ENCODE measurements at places on chromosomes 4 and X.

DNA sequence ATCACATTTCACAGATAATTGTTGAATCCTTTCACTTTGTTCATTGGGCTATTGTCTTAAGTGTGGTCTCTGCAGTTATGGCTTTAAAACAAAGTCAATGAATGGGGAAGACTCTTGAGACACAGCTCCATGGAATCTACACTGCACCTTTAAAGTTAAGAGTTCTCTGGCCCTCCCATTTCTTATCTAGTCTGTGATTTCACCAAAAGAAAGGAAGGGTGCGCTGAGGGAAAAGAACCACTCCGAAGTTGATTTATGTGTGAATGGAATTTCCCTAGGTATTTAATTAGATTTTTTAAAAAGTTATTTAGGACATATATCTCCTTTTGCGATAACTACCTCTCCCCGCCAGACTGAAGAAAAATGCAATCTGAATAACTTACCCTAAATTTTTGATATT lies 2.5 kb downstream of the SEPTIN11 start:
- no peak for DNase-seq

DNA sequence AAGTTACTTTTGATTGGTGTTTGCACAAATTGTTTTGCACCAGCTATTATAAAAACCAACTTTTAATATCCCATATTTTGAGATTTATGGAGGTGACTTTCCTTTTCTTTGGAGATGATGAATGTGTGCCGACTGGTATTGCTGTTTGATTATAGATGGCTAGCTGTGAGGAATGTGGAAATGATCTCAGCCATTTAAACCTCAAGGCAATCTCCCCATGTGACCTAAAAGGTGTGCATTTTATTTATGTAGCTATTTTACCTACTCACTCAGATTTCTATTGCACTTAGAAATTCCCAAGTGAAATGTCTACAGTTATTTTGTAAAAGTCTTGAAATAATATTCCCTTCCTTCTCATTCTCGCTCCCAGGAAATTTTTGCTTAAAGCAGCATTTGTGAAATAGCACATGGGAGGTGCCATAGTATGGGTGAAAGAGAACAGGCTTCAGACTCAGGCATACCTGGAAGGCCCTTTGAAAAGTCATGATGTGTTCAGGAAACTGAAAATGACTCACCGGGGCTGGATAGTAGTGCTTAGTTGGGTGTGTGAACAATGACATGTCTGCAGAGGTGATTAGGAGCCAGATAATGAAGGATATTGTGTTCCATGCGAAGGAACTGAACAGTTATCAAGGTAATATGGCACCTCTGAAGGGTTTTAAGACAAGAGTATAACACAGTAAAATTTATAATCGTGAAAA lies 247.6 kb downstream of the CBLL2 start:
- DNase-seq: no peak

GRCh38 chr4:40992472-40993295 lies 221.7 kb downstream of the APBB2 start:
- peak; percentile 76 for DNase-seq

DNA sequence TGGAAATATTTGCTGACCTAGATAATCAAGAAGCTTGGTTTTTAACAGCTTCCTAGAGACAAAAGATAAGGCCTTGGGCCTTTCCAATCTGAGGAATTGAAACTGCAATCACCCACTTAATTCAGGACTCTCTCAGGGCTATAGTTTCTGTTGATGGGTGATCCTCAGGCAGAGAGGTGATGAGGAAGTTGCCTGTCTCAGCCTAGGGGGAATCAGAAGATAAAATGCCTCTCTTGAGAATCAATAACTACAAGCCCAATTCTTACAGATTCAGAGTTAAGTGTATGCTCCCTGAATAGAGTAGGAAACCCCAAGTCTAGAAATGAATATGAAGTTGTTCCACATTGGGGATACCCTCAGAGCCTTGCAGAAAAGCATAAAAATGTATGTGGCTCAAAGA lies 45.5 kb downstream of the NFKB1 start:
- DNase-seq: no peak

- DNase-seq: no peak
These were observed 8.0 kb downstream of the SLC7A3 start for GRCh38 chrX:70922774-70923473.

DNA sequence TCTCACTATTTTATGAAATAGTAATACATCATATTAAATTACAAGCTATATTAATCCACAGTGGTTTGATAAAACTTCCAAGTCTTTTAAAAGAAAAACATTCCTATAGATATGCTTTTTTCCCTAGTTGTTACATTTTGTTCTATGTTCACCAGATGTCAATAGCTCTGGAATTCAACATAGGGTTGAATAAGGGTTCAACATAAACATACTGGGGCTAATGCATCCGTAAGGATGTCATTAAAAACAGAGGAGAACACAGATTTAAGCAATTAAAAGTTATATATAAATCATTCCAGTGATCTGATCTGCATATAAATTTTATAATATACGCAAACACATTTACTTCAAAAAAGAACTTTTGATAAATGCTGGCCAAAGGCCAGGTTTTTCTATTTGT lies 32.5 kb downstream of the SULT1B1 start:
- DNase-seq: no peak

- DNase-seq: peak; percentile 57
These were observed 275.4 kb downstream of the SHOX start for GRCh38 chrX:905848-906566.

- DNase-seq: no peak
These were observed 13.3 kb downstream of the ATOH1 start for GRCh38 chr4:93841803-93842345.

- DNase-seq: peak; percentile 7
These were observed 1898.0 kb upstream of the PCDH7 start for GRCh38 chr4:28822163-28822562.

GRCh38 chrX:153909024-153909979 lies 4.8 kb downstream of the AVPR2 start:
- peak; percentile 16 for DNase-seq

DNA sequence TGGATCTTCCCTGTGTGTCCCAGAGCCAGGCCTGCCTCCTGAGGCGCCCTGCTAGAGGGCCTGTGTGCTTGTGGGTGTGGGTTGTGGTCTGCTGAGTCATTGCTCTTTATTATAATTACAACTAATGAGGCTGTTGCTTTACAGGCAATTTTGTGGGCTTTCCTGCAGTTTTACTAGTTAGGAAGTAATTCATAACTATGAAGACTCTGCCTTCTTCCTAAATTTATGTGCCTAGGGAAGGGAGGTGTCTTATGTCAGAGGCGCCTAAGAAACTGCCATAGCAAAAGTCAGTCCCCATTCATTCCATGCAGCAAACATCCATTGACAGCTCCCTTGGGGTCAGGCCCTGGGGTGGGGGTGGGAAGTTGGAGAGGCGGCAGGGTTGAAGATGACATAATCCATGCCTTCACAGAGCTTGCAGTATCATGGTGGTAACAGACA lies 359.2 kb downstream of the IDS start:
- DNase-seq: peak; percentile 1

DNA sequence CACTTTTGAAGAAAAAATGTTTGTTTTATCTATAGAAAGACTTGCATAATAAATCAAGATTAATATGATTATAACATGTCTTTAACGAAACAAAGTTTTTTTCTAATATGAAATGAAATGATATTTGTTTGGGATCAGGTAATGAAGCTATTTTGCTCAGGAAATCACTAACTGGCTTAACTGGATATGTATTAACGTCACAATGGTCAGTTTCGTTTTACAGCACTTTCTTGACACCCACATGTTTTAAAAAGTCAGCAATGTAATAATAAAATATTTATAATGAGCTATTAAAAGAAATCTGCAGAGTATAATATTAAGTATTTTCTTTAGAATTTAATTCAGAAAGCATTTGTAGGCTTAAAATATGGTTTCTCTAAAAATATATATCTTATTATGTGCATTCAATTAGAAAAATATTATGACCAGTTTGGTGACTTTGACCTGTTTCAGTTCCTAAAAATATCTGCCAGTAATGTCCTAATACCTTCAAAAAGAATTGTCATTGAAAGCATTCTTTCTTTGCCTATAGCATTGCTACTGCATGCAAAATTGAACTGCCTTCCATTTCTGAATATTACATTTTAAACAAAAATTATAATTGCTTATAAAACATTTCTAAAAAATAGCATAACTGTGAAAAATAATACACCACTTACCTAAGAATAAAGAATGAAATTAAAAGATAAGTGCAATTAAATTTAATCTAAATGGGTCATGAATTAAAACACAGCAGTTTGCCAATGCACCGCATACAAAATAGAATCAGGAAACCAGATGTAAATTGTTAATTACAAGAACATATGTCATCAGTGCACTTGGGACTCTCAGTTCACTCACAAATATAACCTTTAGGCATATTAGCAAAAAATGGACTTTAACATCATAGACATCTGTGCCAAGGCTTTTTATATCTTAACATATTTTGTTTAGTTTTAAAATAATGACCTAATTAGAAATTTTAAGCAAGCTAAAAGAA lies 31.6 kb downstream of the TIGD2 start:
- no peak for DNase-seq

- DNase-seq: no peak
These were observed at the start of gene EPGN for GRCh38 chr4:74308215-74308614. TSS of gene EPGN (plus strand) at chr4:74308470. CDS start at chr4:74308534, 64 bp downstream.

GRCh38 chr4:9904976-9905587 lies 116.2 kb downstream of the SLC2A9 start:
- DNase-seq: no peak

DNA sequence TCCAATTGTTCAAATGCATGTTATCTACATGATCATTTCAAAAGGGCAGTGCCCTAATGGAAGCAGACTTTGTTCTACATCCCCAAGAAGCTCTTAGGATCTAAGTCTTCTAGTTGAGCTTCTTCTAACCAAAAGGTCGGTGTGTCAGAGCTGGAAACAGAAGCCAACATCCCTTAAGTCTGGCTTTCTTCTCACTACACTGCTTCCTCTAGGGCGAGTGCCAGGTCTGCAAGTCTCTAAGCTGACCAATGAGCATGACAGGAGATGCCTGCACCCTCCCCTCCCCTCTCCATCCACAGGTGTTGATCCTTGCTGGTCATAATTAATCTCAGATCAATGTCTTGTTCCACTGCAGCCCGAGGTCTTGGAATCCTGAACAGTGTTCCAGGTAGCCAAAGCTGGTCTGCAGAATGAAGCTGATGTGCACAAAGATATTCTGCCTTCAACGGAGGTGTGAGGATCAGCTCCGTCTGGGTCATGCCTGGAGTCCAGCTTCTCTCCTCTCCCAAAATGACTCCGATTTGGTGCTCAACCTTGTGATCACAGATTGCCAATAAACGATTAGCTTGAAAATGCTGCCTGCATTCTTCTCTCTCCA lies 44.1 kb downstream of the WDR1 start:
- DNase-seq: no peak

GRCh38 chrX:101462892-101463291 lies 22.4 kb upstream of the ARMCX4 start:
- DNase-seq: peak; percentile 41

GRCh38 chr4:9988363-9988749 lies 32.9 kb downstream of the SLC2A9 start:
- no peak for DNase-seq

GRCh38 chr4:108072300-108072699 lies 82.6 kb downstream of the HADH start:
- DNase-seq: no peak

- no peak for DNase-seq
These were observed 209.1 kb upstream of the JADE1 start for GRCh38 chr4:128600410-128600809.

DNA sequence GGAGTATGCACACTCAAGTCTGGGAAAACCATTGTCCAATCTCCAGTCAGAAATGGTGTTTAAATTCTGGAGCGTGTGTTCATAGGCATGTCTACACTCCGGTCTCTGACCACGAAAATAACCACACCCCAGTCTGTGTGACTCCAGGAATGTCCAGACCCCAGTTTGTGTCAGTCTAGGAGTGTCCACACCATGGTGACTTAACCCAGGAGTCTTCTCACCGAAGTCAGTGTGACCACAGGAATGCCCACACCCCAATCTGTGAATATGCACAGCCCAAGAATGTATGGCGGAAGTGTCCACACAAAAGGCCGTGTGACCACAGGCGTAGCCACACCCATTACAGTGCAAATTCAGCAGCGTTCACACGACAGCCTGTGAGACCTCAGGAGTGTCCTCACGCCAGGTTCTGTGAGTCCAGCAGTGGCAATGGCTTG lies 11.4 kb downstream of the FTSJ1 start:
- peak; percentile 97 for DNase-seq

- DNase-seq: no peak
These were observed 100.3 kb downstream of the PAPSS1 start for GRCh38 chr4:107619731-107620130.

- peak; percentile 37 for DNase-seq
These were observed at the start of gene PSAPL1 for GRCh38 chr4:7434766-7435150. TSS of gene PSAPL1 (minus strand) at chr4:7434930. CDS start at chr4:7434879, 51 bp downstream.

- no peak for DNase-seq
These were observed 74.6 kb downstream of the CC2D2A start for GRCh38 chr4:15544248-15544729.

DNA sequence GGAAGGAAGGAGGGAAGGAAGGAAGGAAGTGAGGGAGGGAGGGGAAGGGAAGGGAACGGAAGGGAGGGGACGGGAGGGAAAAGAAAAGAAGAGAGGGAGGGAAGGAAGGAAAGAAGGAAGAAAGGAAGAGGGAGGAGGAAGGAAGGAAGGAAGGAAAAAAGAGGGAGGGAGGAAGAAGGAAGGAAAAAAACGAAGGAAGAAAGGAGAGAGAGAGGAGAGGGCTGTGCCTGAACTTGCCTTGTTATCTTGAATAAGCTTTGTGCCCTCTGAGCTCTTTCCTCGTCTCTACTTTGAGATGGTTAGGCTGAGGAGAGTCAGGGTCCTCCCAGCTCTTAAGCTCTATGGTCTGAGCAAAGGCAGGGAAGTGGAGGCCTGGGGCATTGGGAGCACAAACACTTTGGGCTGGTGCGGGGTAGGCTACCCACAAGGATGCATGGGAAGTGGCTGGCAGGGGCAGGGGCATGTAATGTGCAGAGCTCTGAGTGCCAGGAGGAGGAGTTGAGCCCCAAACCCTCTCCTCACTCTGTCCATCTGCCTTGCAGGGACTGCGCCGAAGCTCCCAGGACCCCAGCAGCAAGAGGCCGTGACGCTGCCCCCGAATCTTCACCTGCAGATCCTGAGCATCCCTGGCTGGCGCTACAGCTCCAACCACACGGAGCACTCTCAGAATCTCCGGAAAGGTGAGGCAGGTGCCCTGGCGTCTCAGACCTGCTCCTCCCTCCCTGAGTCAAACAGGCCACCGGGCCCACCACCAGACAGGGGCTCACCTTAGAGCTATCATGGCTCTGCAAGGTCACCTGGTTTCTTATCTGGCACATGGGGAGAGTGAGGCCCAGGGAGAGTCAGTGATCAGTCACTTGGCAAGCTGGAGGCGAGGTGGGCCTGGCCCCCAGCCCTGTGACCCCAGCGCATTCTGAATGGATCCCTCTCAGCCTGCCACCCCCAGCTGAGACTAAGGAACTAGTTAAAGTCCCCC lies 26.5 kb upstream of the MRFAP1 start:
- no peak for DNase-seq

GRCh38 chr4:7771541-7772507 lies 167.8 kb downstream of the AFAP1 start:
- DNase-seq: no peak

- no peak for DNase-seq
These were observed 38.0 kb downstream of the KIT start for GRCh38 chr4:54695788-54696187.

All from EH (cell line).